Suppressor macrophage (primary cell): ENCODE measurements at places on chromosomes 2 and 18.

- no peak for DNase-seq
Observed at GRCh38 chr2:134127496-134127895, 126.4 kb upstream of the MGAT5 start.

GRCh38 chr18:67104700-67105284 is 411.7 kb downstream of the DSEL start:
- peak; percentile 63 for DNase-seq

GRCh38 chr2:98489971-98490962 is 45.6 kb downstream of the INPP4A start:
- DNase-seq: no peak

DNA sequence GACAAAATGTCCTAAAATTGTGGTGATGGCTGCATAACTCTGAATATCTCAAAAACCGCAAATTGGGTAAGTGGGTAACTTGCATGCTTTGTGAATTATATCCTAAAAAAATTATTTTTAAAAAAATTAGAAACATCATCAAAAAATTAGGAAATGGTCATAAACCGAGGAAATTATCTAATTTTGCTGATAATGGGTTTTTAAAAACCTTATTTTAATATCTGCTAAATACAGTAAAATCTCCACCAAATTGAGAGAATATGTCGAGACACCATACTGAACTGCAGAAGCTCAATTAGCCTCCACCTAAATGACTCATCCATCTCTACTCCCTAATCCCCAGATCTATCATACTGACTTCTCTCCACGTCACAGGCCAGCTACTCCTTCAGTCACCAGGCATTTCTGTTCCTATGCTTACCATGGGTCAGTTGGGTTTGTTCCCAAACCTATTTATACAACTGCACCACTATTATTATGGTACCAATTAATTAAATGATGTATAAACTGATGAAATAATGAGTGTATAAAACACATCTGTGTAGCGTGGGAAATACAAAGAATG is 36.1 kb downstream of the SPIRE1 start:
- DNase-seq: no peak

GRCh38 chr2:3277748-3278520 is 99.7 kb downstream of the EIPR1 start:
- DNase-seq: no peak

- no peak for DNase-seq
Observed at GRCh38 chr2:109341355-109342255, 212.6 kb downstream of the SH3RF3 start.

DNA sequence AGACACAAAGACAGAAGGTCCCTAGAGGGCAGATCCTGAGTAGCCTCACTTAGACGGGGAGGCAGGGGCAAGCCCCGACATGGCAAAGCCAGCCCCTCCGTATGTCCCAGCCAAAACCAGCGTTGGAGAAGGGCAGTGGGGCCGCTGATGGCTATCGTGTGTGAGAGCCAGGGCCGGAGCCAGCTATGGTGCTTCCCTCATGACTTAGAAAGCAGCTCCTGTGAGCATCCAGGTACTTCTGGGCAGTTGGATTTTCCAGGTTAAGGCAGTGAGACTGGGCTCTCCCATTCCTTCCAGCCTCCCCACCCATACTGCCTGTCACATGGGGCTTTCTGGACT is 31.2 kb upstream of the ROCK2 start:
- no peak for DNase-seq

DNA sequence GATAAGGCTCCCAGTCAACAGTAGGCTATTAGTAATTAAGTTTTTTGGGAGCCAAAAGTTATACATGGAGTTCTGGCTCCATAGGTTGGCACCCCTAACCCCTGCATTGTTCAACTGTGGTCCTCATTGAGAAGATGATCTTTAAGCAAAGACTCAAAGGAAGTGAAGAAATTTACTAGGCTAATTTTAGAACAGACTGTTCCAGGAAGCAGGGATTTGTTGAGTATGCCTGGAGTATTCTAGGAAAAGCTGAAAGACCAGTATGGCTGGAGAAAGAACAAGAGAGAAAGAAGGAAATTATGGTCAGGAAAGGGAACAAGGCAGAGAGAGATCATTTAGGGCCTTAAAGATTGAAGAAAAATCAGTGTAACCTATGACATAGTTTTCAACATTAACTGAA is 125.1 kb downstream of the PMAIP1 start:
- no peak for DNase-seq

GRCh38 chr2:237351046-237351445 is 62.9 kb downstream of the COL6A3 start:
- no peak for DNase-seq

DNA sequence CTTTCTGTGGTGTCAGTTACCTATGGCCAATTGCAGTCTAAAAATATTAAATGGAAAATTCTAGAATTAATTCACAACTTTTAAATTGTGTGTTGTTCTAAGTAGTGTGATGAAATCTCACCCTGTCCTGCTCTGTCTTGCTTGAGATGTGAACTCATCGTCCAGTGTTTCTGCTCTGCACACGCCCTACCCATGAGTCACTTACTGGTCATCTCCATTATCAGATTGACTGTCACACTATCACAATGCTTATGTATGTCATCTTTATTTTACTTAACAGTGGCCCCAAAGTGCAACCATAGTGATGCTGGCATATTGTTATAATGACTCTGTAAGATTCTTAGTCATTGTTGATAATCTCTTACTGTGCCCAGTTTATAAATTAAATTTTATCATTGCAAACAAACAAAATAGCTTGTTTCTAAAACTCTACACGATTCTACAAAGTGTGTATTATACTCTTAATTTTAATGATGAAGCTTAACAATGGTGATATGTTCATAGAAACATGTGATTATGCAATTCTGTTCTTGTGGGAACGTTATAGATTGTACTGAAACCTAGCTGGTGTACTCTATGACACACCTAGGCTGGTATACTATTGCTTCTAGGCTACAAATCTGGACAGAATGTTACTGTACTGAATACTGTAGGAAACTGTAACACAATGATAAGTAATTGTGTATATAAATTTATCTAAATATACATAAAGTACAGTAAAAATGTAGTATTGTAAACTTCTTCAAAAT is 1086.8 kb upstream of the PIK3C3 start:
- no peak for DNase-seq

- peak; percentile 90 for DNase-seq
Observed at GRCh38 chr2:71277536-71278103, 50.7 kb upstream of the PAIP2B start.

GRCh38 chr2:167863377-167863776 is 384.0 kb downstream of the STK39 start:
- DNase-seq: no peak

DNA sequence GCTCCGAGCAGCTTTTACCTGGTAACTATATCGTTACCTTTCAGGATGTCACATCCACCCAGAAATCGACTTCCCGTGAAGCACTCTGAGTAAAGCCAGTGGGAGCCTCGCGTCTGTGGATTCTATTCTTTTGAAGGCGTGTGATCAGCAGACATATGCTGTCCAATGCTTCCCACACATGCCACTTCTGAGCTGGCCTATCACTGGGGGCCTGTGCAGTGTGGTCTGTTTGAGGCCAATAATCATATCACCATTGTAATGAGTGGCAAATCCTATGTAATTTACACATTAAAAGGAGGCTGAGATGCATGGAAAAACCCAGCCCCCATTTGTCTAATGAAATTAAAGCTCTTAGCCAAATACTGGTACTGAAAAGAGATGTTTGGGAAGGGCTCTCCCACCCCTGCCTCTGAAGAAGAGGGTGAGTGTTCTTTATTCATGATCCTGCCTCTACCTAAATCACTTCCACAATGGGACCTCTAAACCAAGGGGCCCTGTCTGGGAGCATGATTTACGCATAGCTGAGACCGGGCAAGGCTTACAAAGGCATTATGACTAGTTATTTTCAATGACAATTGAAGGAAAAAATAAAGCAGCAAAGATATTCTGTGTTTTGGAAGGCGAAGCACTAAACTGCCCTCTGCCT is 686.8 kb downstream of the ZEB2 start:
- no peak for DNase-seq

DNA sequence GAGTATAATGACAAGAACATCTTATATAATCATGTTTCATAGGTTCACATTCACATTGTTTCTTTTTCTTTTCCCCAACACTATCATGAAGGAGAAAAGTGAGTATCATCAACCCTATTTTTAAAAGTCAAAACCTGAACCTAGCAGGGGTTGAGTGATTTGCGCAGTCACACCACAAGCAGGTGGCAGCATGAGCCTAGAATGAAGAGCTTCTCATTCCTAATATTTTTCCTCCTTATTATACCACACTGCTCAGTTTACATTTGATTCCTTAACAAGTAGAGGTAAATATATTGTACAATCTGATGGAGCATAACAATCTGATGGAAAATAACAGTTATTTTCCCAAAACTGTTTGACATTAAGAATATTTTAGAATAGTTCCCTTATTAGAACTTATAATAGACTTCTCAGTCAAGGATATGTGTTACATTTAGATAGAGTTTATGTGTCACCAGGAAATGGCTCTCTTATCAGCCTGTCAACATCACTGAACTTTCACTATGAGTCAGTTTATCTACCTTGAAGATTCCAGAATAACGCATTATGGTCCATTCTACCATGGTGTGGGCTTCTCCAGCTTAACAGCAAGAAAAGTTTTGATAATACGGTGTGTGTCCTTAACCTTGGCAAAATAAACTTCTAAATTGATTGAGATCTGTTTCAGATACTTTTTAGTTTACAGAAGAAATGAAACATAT is 119.5 kb downstream of the NEB start:
- no peak for DNase-seq

GRCh38 chr18:6885992-6886796 is 156.7 kb downstream of the ARHGAP28 start:
- DNase-seq: peak; percentile 53

- peak; percentile 14 for DNase-seq
Observed at GRCh38 chr2:101545950-101546349, 71.0 kb upstream of the RFX8 start.

- no peak for DNase-seq
Observed at GRCh38 chr2:207531032-207531952, 1.5 kb downstream of the CREB1 start.

DNA sequence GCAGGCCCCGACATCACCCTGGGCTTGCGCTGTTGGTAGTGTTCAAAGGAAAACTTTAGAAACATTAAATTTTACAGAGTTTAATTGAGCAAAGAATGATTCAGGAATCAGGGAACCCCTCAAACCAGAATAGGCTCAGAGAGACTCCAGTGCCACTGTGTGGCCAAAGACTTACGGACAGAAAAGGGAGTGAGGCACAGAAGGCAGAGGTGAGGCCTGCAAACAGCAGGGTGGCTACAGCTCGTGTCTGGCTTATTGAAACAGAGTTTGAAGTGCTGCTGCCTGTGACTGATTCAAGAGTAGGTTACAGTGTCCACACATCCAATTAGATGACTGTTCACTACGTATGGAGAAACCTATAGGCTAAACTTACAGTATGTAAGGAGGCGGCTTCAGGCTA is 2.4 kb upstream of the CTDP1 start:
- no peak for DNase-seq

DNA sequence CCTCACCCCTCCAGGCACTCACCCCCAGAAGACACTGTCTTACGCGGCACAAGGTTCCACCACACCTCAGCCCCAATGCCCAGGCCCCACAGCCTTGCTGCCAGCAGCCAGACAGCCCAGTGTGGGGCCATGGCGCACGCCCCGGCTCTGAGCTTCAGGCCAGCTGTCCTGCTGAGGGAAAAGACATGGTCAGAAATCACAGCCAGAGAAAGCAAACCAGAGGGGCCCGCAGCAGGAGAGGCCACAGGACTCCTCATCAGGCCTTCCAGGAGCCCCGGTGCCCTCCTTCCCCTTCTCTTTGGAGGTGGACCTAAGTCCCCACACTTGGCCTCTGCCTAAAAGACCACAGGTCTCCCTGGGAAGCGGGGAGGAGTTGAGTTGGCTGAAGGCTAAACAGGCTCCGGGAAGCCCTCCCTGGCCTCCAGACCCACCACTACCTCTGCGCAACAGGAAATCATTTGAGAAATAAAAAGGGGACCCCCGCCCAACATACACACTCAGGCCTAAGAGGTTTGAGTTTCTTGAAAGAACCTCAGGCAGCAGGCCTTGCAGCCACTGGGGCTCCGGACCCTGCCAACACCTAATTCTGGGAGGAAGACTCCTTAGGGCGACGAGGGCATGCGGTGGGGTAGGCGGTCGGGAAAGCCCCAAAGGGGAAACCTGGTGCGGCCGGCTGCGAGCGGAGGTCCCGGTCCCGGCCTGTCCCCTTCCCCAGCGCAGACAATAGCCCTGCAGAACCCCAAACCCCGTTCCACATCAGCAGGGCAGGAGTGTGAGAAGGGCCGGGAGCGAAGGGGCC is 1.9 kb downstream of the SEMA4C start:
- DNase-seq: no peak

DNA sequence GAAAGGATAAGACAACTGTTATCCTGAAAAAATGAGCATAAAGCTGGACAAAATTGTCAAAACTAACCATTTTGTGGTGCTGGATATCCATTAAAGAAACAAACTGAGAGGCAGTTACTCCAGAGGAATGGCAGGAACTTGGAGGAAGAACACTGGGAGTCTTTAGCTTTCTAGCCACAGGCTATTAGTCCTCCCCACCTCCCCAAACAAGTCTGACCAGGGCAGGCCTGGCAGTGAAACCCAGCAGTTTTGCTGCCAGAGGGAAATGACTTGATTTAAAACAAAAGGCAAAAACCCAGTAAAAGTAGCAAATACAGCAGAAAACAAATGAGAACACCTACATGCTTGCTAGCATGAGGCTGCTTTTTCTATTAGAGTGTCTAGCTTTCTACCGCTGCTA is 34.9 kb downstream of the OSBPL1A start:
- no peak for DNase-seq

DNA sequence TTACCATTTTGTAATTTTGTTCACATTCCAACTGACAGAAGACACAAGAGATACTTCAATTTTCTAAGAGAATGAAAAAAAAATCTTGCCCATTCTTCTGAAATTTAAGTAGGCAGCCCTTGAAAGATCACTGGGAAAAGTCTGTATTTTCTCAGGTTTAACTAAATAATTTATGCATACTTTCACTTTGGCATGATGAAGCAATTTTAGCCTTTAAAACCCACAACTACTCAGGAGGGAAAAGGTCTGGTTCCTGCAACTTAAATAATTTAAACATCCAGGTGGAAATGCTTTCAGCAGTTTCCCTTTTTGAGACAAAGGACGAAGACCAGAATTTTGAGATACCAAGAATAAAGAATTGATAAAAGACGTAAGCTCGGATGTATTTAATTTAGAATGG is 61.4 kb downstream of the ZEB2 start:
- no peak for DNase-seq

DNA sequence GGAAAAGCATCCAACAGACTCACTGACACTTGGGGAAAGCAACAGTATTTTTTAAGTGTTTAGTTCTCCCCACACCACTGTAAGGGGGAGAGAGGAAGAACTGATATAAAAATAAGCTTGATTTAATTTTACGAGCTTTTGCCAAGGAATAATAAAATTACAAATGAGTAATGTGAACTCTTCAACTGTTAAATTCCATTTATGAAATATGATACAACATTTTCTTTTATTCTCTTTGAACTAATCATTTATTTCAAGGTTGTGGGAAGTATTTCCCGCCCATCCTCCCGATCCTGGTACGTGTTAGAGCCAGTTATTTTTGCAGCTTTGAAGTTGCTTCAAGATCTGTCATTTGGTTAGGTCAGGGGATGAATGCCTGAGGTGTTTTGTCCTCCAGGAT is 35.2 kb downstream of the WDPCP start:
- DNase-seq: no peak

GRCh38 chr2:148989882-148990493 is 48.5 kb upstream of the LYPD6B start:
- peak; percentile 74 for DNase-seq

GRCh38 chr2:72713857-72714256 is 112.0 kb downstream of the EXOC6B start:
- no peak for DNase-seq
